ENCODE measurements at places on chromosomes 4 and X.

DNA sequence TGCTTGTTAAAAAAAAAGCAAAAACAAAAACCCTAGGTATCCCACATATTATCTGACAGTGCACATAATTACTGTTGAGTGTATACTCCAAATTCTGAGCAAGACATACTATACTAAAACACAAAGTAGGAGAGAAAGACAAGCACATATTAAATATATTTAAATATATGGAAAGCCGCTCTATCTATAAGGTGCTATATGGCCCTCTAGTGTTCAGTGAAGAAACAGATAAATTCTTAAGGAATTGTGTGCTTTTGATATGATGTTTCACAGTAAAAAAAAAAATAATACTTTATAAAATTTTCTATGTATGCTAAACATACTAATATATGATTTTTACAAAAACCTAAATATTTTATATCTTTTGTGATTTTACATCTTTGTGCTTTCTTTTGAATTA, 137.8 kb downstream of the FBXW7 start:
- no peak for DNase-seq

DNA sequence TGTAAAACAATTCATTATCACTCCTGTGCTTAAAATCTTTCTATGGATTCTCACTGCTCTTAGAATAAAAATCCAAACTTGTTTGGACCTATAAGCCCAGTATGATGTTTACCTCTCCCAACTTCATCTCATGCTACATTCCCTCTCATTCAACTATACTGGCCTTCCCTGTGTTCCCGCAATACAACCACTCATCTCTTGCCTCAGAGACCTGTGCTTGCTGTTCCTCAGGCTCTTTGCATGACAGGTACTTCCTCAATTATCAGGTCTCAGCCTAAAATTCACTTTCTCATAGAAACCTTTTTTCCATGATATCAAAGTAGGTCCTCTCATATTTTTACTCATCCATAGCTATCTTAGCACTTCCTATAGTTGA, 71.7 kb downstream of the ENOX2 start:
- DNase-seq: no peak

DNA sequence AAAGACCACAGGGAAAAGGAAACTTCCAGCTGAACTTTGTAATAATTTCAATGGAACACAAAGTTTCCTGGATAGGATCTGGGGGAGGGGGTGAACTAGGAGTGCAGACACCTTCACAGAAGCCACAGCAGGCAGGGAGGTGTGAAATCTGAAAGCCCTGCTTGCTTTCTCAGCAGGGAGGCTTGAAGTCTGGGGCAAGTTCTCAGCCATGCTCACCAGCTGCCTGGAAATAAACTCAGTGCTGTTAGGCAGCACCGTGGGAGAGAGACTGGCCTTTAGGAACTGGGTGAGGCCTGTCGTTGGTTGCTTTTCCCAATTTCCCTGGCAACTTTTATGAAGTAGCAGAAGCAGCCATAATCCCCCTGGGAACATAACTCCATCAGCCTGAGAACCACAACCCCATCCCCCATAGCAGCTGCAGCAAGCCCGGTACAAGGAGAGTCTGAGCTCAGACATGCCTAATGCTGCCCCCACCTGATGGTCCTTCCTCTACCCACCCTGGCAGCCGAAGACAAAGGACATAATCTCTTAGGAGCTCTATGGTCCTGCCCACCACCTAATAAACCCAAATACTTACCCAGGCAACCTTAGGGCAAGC, 39.2 kb upstream of the NMU start:
- peak; percentile 27 for DNase-seq

DNA sequence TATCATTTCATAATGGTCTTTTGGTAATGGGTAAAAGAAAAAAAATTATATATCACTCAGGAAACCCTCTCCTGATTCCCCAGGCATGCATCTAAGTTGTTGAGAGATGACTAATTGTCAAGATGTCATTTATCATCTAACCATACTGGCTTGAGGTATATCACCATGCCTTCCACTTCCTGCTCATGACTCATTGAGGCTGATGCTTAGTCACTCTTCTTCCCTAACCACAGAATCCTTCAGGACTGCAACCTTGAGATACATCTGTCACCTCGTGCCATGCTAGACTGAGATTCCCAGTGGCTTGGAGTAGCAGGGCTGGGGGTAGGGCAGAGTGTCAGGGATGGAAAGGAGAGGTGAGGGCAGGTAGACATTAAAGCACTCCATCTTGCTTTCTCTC, 782.5 kb upstream of the INTU start:
- no peak for DNase-seq

- DNase-seq: no peak
These were observed 118.4 kb upstream of the WDR17 start for GRCh38 chr4:175947117-175947722.

DNA sequence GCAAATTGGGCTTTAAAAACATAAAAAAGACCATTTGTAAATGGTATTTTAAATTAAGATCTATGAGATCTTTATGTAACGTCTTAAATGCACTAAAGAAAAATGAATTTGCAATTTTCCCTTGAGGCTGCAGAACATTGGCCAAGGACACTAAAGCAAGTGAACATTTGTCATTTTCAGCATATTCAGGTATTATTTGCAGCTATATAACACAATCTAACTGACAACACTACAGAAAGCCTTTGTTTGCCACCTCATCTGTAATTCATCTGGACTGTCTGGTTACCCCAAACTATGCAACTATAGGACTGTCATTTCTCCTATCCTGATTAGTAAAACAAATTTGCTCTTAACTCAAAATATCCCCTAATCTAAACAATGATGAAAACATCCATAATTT, 74.8 kb downstream of the ANTXR2 start:
- no peak for DNase-seq

- DNase-seq: no peak
These were observed 31.9 kb downstream of the CPEB2 start for GRCh38 chr4:15034071-15034764.

GRCh38 chr4:7772711-7773385, 166.8 kb downstream of the AFAP1 start:
- DNase-seq: no peak

- no peak for DNase-seq
These were observed 6.7 kb downstream of the MAGEE1 start for GRCh38 chrX:76434103-76434741.

DNA sequence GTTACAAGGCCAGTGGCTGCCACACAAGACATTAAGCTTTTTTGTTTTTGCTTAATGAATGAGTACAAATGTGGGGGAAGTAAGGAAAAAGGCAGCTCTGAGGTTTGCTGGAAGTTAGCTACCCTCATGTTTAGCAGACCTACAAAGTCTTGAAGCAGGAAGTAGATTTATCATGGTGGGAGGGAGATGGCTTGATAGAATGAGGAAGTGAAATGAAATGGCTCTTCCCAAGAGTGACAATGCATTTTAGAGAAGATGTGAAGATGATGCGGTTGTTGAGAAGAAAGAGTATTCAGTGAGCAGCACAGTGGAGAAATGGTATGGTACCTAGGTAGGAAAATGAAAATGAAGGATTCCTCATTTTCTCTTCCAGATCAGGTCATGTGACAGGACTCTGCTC, 108.0 kb downstream of the SLIT2 start:
- no peak for DNase-seq

DNA sequence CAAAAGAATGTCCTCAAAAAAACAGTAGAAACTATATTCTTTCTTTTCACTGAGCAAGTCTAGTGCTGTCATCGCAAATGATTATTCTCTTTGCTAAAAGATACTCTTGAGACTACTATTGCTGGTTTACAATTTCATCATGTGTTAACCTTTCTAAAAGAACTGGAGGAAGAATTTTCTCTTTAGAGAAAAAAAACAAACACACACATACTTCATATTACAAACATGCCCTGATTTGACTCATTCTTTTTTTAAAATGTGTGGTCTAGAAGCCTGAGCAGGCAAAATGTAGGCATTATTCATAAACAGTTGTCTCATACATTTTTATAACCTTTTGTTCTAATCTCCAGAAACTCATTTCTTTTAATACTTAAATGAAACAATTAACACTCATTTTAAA, 60.6 kb upstream of the FAT4 start:
- no peak for DNase-seq

GRCh38 chr4:142861351-142861750, 15.2 kb upstream of the INPP4B start:
- no peak for DNase-seq

DNA sequence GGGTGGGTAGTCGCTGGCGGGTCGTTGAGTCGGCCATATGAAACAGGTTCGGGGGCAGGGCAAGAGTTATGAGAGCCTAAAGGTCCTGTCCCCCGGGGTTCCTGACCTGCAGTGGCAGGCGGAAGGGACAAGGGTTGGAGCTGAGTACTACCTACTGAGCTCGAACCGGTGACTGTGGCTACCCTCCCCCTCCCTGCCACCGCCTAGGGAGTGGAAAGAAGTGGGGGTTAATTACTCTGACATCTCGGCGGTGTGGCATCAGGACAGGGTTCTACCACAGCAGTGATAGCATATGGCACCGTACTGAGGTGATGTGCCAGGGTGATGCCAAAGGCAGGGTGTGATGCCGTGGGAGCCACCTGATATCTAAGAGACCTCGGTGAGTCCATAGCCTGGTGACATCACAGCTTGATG, 307 bp downstream of the ATG4A start:
- no peak for DNase-seq

DNA sequence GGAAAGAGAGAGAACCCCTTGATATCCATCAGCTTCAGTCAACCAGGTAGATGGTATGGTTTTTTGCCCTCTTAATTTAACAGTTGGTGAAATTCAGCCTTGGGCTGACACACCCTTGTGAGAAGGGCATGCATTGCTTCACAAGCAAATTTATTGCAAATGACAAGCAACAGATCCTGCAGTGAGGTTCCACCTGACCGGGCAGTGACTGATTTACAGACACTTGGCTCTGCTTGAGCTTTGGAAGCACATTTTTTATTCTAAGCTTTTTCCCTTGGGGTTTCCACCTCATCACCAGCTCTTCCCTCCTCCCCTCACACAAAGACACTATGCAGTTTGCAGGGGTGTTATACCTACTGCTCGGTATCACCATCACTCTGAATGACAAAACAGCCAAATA, 28.3 kb upstream of the SERTM2 start:
- DNase-seq: no peak

DNA sequence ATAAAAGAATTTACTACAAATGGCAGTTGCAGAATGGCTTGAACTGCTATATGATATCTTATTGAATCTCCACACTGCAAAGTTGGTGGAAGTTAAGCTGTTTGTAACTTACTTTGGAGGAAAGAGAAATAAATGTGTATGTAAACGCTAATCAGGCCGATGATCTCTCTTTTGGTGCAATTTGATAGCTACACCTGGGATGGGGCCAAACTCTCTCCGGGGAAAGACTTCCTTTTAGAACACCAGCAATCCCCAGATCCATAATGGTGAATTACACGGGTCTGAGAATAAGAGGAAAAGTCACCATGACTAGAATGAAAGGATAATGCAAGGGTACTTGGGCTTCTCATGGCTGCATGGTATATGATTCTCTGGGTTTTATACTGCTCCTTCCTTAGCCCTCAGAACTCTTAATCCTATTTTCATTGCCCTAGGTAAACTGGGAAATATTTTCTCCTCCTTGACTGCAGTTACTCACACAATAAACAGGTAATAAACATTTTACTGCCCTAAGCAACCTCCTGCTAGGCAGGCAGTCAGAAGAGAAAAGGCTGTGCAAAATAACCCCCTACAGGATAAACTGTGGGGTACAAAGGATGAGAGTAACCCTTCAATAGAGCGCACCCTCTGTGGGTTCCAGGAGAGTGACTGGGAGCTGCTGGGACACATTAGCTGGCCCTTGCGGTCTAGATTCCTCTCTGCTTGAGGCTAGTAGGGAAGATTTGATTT, 109.3 kb downstream of the MGST2 start:
- DNase-seq: no peak

DNA sequence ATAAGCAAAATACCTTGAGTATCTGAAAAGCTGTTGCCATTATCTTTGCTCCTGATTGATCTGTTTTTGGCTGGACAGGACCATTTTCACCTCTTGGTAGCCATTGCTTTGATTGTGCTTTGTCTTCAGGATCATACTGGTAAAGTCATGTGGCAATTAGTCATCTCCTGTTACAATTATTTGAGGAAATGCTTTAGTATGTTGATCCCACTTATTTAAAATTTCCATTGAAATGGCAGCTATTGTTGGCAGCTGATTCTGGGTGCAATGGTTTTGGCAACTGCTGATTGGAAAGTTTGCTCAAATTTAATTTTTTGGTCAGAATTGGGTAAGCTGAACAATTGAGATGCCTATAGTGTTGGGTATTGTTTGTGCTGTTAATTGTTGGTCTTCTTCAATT, 238.3 kb upstream of the TLL1 start:
- DNase-seq: no peak

GRCh38 chr4:113060853-113061252, 11.4 kb downstream of the ANK2 start:
- DNase-seq: no peak

GRCh38 chrX:100649550-100650356, 5.8 kb downstream of the SRPX2 start:
- no peak for DNase-seq

DNA sequence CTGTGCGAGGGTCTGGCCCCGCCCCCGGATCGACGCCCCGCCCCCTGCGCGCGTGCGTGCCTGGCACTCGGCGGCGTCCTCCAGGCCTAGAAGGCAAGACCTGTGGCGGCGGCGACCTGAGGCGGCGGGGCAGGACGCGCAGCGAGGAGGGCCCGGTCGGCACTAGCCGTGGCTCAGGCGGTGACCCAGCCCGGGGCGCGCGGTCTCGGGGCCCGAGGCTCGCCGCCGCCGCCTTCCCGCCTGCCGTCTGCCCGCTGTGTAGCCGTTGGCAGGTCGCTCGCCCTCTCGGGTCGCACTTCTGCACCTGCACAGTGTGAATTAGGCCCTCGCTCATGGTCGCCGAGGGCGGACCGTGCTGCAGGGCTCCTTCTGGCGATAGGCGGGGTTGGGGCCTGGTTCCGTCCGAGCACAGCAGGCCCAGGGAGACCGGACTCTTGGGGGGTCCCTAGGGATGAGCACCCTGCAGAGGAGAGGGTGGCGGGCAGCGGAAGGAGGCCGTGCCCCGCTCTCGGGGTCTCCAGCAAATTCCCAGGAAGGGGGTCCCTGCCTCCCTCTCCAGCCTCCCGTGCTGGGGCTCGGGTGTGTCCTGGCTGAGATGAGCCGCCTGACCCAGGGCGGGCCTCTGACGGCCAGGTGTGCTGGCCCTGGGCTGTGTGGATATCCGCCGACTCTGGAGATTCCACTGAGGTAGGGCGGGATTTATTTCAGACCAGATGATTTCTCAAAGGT, 557 bp upstream of the FAM53A start:
- no peak for DNase-seq

GRCh38 chr4:61727286-61727685, 527.2 kb downstream of the ADGRL3 start:
- DNase-seq: no peak

DNA sequence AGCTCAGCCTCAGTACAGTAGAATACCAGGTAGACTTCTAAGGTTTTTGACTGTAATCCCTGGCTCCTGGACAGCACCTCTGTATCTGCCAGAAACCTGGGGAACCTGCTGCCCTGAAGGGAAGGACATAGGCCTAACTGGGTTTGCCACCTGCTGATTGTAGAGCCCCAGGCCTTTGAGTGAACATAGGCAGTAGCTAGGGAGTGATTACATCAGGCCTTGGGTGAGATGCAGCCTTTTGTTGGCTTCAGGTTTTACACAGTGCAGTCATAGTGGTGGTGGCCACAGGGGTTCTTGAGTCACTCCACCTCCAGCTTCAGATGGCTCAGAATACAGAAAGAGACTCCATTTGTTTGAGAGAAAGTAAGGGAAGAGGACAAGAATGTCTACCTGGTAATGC, 19.3 kb downstream of the IQCM start:
- no peak for DNase-seq
